Fibroblast of lung (primary cell): ENCODE measurements at places on chromosomes 5 and 9. TPM values are rescaled to one million over a fixed set of nuclear protein-coding genes. Genes with fewer than 3 reads are reported as not detected.

The INSYN2B gene
- 2.8 and 3.6 TPM in 2 replicates for total RNA-seq

The KIF24 gene
- total RNA-seq: 0.51 and 1.2 TPM in 2 replicates

The TRPM3 gene
- total RNA-seq: 0.50 and 0.51 TPM in 2 replicates

The ARL14EPL gene
- not detected in 2 replicates for total RNA-seq

The LCN15 gene
- total RNA-seq: not detected in 2 replicates

The C8G gene
- 1.2 TPM in 1 of 2 replicates, not detected in the other for total RNA-seq

The ANXA2R gene
- total RNA-seq: 1.8 and 3.1 TPM in 2 replicates

The OSTF1 gene
- 33.6 and 49.9 TPM in 2 replicates for total RNA-seq

The EFNA5 gene
- total RNA-seq: 1.8 and 3.5 TPM in 2 replicates

The ANKRD34B gene
- total RNA-seq: not detected in 2 replicates

The SLC34A3 gene
- not detected in 2 replicates for total RNA-seq

The RNF183 gene
- total RNA-seq: not detected in 2 replicates

The SVEP1 gene
- total RNA-seq: 76.3 and 96.9 TPM in 2 replicates

The DNAJA1 gene
- 116 and 134 TPM in 2 replicates for total RNA-seq

The SLC36A3 gene
- total RNA-seq: not detected in 2 replicates

The FOXD4L4 gene
- 0.26 TPM in 1 of 2 replicates, not detected in the other for total RNA-seq

The GRIA1 gene
- total RNA-seq: 1.8 and 4.5 TPM in 2 replicates

The UBE2B gene
- 24.4 and 31.9 TPM in 2 replicates for total RNA-seq

The PCDHA1 gene
- total RNA-seq: under 0.01 TPM in 2 replicates

The DDX31 gene
- total RNA-seq: 9.5 and 10.1 TPM in 2 replicates

The NFX1 gene
- 21.3 and 30.2 TPM in 2 replicates for total RNA-seq

The SLC6A18 gene
- total RNA-seq: not detected in 2 replicates

The ADAMTS16 gene
- total RNA-seq: under 0.01 and 0.17 TPM in 2 replicates

The ITK gene
- 0.17 TPM in 1 of 2 replicates, not detected in the other for total RNA-seq

The SPATA31E1 gene
- not detected in 2 replicates for total RNA-seq

The RETREG1 gene
- total RNA-seq: 0.51 and 0.99 TPM in 2 replicates

The GFI1B gene
- under 0.01 TPM in 1 of 2 replicates, not detected in the other for total RNA-seq

The LCN2 gene
- not detected in 2 replicates for total RNA-seq

The CYSRT1 gene
- total RNA-seq: 0.51 and 0.66 TPM in 2 replicates

The FAM153A gene
- not detected in 2 replicates for total RNA-seq

The IFNK gene
- not detected in 2 replicates for total RNA-seq

The PCDHGA3 gene
- total RNA-seq: 1.5 and 2.8 TPM in 2 replicates

The SPZ1 gene
- not detected in 2 replicates for total RNA-seq

The CTNND2 gene
- total RNA-seq: not detected in 2 replicates

The ENHO gene
- under 0.01 TPM in 1 of 2 replicates, not detected in the other for total RNA-seq
